Thoracic aorta endothelial cell (primary cell): ENCODE measurements at places on chromosomes 12 and 14. TPM values are rescaled to one million over a fixed set of nuclear protein-coding genes. Genes with fewer than 3 reads are reported as not detected.

RPL6 gene
- total RNA-seq = 1,431 and 1,516 TPM in 2 replicates

HOXC6 gene
- not detected in 2 replicates for total RNA-seq

ITGB7 gene
- total RNA-seq = not detected in 2 replicates

SERPINA3 gene
- total RNA-seq = 0.40 TPM in 1 of 2 replicates, not detected in the other

FAM222A gene
- total RNA-seq = 0.50 and 0.93 TPM in 2 replicates

ADAM21 gene
- total RNA-seq = 0.36 and 0.40 TPM in 2 replicates

ZNF385A gene
- 1.9 and 2.3 TPM in 2 replicates for total RNA-seq

ANHX gene
- total RNA-seq = not detected in 2 replicates

SRRM4 gene
- total RNA-seq = not detected in 2 replicates

GPRC5D gene
- not detected in 2 replicates for total RNA-seq

SERPINA9 gene
- not detected in 2 replicates for total RNA-seq

C12orf50 gene
- total RNA-seq = 0.13 TPM in 1 of 2 replicates, not detected in the other

PGAM5 gene
- total RNA-seq = 47.7 and 58.9 TPM in 2 replicates

COL2A1 gene
- not detected in 2 replicates for total RNA-seq

VSIG10 gene
- total RNA-seq = 32.2 and 41.9 TPM in 2 replicates

HOTAIR gene
- not detected in 2 replicates for total RNA-seq

MUCL1 gene
- not detected in 2 replicates for total RNA-seq

TMCC3 gene
- total RNA-seq = 36.4 and 45.2 TPM in 2 replicates

FAIM2 gene
- total RNA-seq = not detected in 2 replicates

PPFIA2 gene
- 0.27 TPM in 1 of 2 replicates, not detected in the other for total RNA-seq

IFNG-AS1 gene
- not detected in 2 replicates for total RNA-seq

SNRPF gene
- 20.9 and 21.3 TPM in 2 replicates for total RNA-seq

ZDHHC22 gene
- total RNA-seq = not detected in 2 replicates

OR6J1 gene
- not detected in 2 replicates for total RNA-seq

CACNA1C gene
- total RNA-seq = not detected in 2 replicates

KCNK13 gene
- 0.07 TPM in 1 of 2 replicates, not detected in the other for total RNA-seq

LRRC10 gene
- total RNA-seq = not detected in 2 replicates

FGF6 gene
- not detected in 2 replicates for total RNA-seq

EML5 gene
- 0.13 and 0.29 TPM in 2 replicates for total RNA-seq

PTPN6 gene
- 0.36 TPM in 1 of 2 replicates, not detected in the other for total RNA-seq

OR6C2 gene
- total RNA-seq = not detected in 2 replicates

TAS2R50 gene
- 6.0 and 6.9 TPM in 2 replicates for total RNA-seq

KLHDC1 gene
- total RNA-seq = 2.0 and 2.4 TPM in 2 replicates

GOLT1B gene
- 54.2 and 59.6 TPM in 2 replicates for total RNA-seq

LAG3 gene
- 0.13 and 0.14 TPM in 2 replicates for total RNA-seq

MYRFL gene
- total RNA-seq = 0.14 and 0.40 TPM in 2 replicates

HEBP1 gene
- total RNA-seq = 23.0 and 23.8 TPM in 2 replicates
